Activated T-cell treated with anti-CD3 and anti-CD28 coated beads, Interleukin-2, amount 50 U/mL, for 48 hours (primary cell): ENCODE measurements at places on chromosomes 1 and 21.

- DNase-seq: no peak
Observed at GRCh38 chr1:172813330-172813729, 154.4 kb downstream of the FASLG start.

DNA sequence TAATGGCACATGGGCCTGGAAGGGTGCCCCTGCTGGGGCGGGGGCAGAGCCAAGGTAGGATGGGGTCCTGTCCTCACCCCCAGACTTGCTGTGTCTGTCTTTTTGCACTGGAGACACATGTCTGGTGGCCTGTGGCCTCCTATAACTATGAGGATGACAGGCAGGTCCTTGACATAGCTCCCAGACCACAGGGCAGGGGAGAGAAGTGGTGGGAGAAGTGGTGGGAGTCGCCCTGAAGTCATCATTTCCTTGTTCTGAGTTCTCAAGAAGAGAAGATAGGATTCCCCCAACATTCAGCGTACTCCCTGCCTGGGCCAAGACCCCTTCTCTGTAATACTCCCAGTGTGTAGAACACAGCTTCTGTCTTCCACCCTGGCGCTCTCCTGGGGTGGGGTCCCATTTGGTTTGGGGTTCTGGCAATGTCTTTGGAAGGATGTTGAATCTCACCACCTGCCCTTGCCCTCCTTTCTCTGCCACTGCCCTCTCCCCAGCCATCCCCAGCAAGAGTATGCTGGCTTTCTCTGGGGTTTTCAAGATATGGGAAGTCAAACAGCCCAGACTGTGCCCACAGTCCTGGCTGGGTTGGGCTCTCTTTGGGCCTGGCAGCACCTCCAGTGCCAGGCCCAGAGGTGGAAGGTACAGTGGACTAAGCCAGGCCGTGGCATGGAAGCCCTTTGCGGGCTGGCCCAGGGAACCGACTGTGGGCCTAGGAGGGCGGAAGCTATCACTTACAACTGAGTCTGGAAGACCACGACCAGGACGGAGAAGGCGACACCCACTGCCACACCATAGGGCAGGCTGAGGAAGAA is 19.4 kb downstream of the SLC26A9 start:
- DNase-seq: no peak

GRCh38 chr21:41929248-41929647 is 24.6 kb downstream of the C2CD2 start:
- no peak for DNase-seq

DNA sequence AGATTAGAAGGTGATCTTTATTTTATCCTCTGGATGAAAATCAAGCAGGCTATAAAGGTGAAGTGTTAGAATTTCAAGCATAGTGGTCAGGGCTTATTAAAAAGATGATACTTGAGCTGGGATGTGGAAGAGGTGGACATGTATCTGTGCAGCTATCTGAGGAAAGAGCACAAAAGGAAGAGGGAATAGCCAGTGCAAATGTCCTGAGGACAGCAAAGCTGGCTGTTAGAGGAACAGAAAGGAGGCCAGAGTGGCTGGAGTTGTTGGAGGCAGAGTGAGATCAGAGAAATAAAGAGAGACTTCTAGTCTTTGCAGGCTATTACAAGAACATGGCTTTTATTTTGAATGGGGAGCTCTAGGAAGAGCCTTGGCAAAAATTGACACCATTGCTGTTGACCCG is 4.4 kb upstream of the SERTAD4 start:
- no peak for DNase-seq
